ENCODE measurements at places on chromosomes 11 and 22. TPM values are rescaled to one million over a fixed set of nuclear protein-coding genes. Genes with fewer than 3 reads are reported as not detected.

The CSKMT gene
- 10.0 TPM for total RNA-seq

DNA sequence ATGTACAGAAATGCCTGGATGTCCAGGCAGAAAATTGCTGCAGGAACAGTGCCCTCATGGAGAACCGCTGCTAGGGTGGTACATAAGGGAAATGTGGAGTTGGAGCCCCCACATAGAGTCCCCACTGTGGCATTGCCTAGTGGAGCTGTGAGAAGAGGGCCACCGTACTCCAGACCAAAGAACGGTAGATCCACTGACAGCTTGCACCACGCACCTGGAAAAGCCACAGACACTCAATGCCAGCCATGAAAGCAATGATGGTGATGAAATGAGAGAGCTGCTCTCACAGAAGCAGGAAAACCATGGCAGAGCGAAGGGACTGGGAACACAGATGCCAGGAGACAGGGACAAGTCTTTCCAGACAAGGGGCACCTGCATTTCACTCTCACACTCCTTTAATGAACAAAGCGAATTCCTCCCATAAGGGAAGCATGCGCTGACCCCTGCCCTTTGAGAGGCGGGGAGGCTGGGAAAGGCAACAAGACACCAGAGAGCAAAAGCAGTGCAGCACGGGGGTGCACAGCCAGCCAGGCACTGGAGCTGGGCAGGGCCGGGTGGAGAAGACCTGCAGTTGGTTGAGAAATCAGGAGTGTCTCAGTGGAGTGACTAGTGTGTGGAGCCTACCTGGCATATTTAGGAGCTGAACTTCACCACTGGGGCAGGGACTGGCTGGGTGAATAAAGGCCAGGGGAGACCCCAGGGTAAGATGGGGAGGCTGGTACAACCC is 1025.2 kb downstream of the TBC1D22A start:
- DNase-seq: no peak

The MAJIN gene
- total RNA-seq: not detected

The YAP1 gene
- total RNA-seq: 125 TPM

The PLEKHA7 gene
- 35.6 TPM for total RNA-seq

The KRTAP5-9 gene
- total RNA-seq: not detected

DNA sequence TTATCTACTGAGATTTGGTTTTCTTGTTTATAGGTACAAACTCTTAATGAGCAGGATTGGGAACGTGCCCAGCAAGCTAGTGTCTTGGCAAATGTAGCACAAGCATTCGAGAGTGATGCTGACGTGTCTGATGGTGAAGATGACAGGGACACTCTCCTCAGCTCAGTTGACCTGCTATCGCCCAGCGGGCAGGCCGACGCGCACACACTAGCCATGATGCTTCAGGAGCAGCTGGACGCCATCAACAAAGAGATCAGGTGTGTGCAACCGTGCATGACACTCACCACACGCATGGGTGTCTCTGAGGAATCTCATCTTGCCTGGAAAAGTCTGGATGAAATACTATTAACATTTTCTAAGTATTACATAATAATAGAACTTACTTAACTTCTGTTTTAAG is 54.7 kb upstream of the CTTN start:
- DNase-seq: no peak

GRCh38 chr11:45102361-45102809 is 44.1 kb upstream of the PRDM11 start:
- peak; percentile 68 for DNase-seq

DNA sequence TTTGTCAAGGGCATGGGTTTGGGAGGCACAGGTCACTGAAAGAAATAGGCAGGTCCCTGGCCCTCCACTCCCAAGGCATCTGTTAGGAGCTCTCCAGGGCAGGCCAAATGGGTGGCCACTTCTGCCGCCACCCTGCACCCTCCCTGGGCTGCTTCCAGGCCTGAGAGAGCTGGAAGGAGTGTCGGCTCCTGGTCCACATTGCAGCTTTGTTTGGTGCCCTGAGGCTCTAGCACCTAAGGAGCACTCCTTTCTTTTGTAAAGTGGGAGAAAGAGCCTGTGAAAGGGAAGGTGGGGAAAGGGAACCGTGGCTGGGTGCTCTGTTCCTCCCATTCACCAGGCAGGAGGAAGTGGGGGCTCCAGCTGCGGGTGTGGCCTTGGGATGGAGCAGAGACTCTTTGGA is 12.3 kb upstream of the FGF4 start:
- DNase-seq: no peak

GRCh38 chr11:58775066-58775708 is 43.4 kb upstream of the GLYAT start:
- DNase-seq: no peak

- DNase-seq: no peak
Measured at GRCh38 chr11:71327156-71328085, 75.0 kb upstream of the SHANK2 start.

DNA sequence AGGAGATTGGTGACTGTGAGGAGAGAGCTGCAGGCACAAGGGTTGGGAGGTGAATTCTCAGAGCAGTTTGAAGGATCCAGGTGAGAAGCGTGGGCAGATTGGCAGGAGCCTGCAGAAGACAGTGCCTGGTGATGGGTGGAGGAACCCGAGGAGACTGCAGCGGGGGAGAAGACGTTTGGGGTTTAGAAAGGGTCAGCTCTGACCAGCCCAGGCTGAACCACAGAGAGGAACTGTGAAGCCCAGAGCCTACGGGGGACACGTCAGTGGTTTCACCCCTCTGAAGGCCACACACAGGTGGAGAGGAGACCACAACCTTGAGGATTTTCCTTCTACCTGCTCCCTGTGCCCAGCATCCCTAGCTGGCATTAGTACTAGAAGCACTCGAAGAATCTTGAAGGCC is 154.8 kb upstream of the TBCEL start:
- no peak for DNase-seq

The RFPL1 gene
- total RNA-seq: not detected

GRCh38 chr11:34613552-34614056 is 7.3 kb upstream of the EHF start:
- DNase-seq: no peak

The SCGB1A1 gene
- not detected for total RNA-seq

The KCNQ1 gene
- 4.0 TPM for total RNA-seq

The KCTD14 gene
- 6.0 TPM for total RNA-seq

DNA sequence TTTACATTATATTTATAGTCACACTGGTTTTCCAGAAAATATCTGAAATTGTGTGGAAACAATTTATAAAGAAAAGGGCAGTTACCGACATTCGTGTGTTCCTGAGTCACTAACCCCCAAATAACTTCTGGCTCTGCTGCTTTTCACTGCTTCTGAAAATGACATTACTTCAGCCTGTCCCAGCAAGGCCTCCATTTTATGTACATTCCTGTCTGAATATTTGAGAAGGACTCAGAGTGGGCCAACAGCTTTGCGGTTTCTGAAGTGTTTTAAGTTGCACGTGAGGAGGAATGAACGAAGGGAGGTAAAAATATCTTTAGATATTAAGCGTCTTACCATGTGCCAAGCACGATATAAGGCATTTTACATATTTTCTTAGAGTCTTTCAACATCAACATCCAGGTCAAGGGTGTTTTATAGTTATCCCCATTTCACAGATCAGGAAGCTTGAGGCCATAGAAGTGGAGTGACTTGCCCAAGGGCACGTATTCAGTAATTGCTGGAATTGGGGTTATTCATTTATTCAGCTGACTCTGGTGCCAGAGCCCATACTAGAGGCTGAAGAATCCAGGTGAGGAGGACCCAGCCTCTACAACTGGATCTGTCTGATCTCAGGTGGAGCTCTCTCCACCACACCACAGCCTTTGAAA is 30.8 kb upstream of the WNT11 start:
- DNase-seq: no peak

DNA sequence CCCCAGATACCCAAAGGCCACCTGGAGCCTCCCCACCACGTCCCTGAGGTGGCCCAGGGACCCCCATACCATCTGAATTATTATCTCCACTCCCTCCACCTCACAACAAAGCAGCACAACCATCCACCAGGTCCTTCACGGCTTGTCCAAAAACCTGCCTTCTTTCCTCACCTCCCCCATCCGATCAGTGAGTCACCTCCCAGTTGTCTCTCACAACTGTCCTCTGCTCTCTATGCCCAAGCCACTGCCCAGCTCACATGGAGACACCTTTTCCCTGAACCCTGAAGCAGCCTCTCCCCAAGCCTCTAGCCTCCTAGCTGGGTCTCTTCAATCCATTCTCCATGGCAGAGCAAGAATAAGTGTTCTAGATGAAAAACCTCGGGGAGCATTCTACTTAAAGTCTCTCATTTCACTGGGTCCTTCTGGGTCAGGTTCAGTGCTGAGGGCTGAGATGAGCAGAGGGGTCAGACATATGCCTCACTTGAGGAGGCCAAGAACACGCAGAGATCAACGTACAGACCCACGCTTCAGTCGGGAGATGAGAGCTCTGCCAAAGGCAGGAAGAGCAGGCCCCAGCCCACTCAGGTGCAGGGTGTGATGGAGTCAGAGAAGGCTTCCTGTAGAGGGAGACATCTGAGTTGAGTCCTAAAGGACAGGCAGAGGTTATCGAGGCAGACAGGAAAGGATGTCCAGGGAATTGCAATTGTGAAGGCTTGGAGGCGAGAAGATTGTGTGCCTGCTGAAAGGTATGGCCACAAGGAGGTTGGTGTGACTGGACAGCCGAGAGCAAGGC is 74.7 kb downstream of the PDE2A start:
- DNase-seq: no peak

The ART1 gene
- not detected for total RNA-seq

The SMC1B gene
- total RNA-seq: not detected

GRCh38 chr11:125954123-125954944 is 8.5 kb downstream of the VSIG10L2 start:
- no peak for DNase-seq

The FHIP1B gene
- total RNA-seq: 27.7 TPM

GRCh38 chr11:116427903-116428637 is 344.7 kb downstream of the BUD13 start:
- DNase-seq: peak; percentile 19

DNA sequence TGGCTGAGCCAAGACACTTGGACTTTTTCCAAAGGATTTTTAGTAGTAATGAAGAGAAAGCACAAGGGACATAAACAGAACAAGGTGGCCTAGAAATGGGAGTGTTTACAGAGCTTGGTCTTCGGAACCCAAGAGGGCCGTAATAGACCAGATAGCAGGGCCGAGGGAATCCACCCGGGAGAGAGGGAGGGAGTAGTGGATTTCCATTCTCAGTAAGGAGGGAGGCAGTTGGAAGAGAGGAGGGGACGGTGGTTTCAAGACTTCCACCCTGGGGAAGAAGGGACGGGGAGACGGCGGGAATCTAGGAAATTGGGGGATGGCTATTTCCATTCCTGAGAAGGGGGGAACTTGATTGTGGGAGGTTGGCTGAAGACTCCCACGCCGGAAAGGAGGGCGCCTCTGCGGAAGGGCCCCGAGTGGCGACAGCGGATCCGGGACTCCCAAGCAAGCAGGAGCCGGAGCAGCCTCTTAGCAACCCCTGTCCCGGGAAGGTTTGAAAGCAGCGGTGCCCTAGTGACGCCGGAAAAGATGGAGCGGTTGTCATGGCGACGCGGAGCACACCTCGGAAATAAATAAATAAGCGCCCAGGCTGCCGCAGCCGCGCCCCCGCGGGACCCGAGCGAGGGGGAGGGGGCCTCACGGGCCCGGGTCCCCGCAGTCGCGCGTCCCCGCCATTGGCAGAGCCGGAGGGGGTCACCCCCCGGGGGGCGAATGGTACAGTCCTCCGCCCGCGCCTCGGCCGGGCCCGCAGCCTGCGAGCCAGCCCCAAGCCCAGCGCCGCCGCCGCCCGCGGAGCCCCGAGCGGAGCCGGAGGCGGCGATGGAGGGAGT is 31.6 kb downstream of the EIF3F start:
- peak; percentile 77 for DNase-seq

- no peak for DNase-seq
Measured at GRCh38 chr22:23500508-23501260, 79.4 kb downstream of the IGLL1 start.

- no peak for DNase-seq
Measured at GRCh38 chr22:17772249-17772957, 1.9 kb downstream of the BID start.

DNA sequence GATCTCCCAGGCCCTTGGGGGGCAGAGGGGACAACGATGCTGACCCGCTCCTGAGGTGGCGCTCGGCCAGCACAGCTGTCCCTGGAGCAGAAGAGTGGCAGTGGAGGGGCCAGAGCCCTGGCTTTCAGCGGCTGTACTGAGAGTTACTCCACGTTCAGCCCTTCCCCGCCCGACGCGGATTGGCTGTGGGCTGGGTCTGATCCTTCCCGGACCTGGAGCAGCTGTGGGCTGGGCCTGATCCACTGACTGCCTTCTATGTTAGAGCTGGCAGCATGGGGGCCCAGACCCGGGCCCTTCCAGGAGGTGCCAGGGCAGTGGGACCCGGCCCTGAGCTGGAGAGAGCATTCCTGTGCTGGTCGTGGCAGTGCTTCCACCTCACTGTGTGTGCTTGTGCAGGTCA is 27.8 kb downstream of the YWHAH start:
- no peak for DNase-seq

GRCh38 chr11:66322732-66323427 is 6.0 kb upstream of the CD248 start:
- DNase-seq: no peak

Data from hepatocyte (in vitro differentiated cells).